ENCODE measurements at places on chromosomes 11 and 22. TPM values are rescaled to one million over a fixed set of nuclear protein-coding genes. Genes with fewer than 3 reads are reported as not detected.
A peak's percentile ranks its signal among the peaks of the same experiment; 100 is the strongest.

DNA sequence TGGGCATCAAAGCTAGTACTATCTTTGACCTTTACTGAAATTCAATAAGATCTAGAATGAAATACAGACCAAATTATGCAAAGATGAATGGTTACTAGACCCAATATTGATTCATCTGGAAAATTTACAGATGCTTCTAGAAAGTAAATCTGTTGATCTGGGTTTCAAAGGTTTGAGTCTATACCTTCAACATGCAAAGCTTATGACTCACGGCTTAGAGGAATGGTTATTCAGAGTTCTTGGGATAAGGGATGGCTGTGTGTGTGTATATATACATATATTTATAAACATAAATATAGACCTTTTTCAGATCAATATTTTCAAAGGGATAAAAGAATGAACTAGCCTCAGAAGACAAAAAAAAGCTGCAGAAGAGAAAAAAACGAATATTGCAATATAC lies 1.3 kb downstream of the SPTY2D1 start:
- H3K27ac ChIP-seq: no peak overlapping the region
- DNase-seq: no peak
- peaks cover 6% of the 10 kb centered on the region for H3K36me3 ChIP-seq
- H3K4me1 ChIP-seq: peaks cover 35% of the 10 kb centered on the region

DNA sequence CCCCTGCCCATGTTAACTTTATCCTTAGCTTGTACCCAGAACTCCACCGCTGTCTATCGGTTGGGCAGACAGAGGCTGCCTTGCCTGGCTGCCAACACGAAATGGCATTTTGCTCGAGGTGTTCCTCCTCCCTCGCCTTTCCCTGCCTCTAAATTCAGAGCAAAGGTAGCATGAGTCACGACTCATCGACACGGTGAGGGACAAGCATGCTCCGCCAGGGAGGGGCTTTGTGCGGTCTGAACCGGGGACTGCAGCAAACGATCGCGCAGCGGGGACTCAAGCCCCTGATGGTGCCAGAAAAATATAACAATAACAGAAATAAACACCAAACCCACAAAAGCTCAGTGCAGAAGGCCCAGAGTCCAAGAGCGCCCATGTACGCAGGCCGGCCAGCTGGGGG lies 52.3 kb downstream of the RTL6 start:
- no peaks in the 10 kb centered on the region for H3K27me3 ChIP-seq
- H3K36me3 ChIP-seq: no peaks in the 10 kb centered on the region
- H3K4me1 ChIP-seq: peaks cover 5% of the 10 kb centered on the region
- H3K4me3 ChIP-seq: no peak overlapping the region
- H3K27ac ChIP-seq: no peak overlapping the region

DNA sequence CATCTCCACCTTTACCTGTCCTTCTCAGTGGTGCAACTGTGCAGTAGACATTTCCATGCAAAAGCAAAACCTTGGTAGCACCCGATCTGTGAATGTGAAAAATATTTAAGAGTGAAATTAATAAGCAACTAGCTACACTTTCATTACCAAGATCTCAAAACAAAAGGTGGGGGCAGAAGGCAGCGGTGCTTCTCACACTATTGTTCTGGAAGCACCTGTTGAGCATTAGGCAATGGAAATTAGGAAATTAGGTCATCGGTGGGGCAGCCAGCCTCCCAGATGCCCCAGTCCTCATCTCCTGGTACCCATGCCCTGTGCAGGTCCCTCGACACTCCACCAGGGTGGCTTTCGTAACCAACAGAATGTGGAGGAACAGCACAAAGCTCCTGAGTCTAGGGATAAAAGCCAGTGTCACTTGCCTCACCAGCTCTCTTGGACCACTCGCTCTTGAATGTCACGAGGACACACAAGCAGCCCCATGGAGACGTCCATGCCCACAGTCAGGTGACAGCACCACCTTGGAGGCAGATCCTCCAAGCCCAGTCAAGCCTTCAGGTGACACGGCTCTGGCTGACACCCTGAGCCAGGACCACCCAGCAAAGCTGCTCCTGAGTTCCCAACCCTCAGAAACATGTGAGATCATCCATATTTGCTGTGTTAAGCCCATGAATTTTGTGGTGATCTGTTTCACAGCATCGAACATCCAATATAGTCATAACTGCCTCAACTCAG lies 3.3 kb downstream of the LTO1 start:
- H3K4me3 ChIP-seq: no peak overlapping the region
- DNase-seq: no peak
- H3K27ac ChIP-seq: peak overlapping the region; percentile 50
- peaks cover 17% of the 10 kb centered on the region for H3K36me3 ChIP-seq

- peaks cover 90% of the 10 kb centered on the region for H3K4me1 ChIP-seq
- peaks cover 17% of the 10 kb centered on the region for H3K36me3 ChIP-seq
- H3K27ac ChIP-seq: peak overlapping the region; percentile 94
- H3K27me3 ChIP-seq: no peaks in the 10 kb centered on the region
- DNase-seq: peak; percentile 79
These were observed 55.3 kb upstream of the CD44 start for GRCh38 chr11:35083431-35084238.

DNA sequence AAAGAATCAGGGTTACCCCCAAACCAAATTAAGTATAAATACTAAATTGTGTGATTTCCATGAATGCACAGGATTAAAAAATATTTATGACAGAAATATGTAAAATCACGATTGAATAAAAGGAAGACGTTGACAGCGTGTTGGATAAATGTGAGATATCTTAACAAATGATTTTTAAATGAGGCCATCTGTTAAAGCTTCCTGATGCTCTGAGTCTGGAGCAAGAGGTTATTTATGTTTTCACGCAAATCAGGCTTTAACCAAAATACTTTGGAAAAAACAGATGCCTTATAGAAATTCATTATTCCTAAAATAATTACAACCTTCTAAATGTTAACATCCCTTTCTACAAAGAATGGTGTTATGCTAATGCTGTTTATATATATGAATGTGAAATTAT lies 123.3 kb downstream of the PAX6 start:
- peaks cover 15% of the 10 kb centered on the region for H3K4me1 ChIP-seq
- no peaks in the 10 kb centered on the region for H3K27me3 ChIP-seq
- H3K4me3 ChIP-seq: no peak overlapping the region

GRCh38 chr11:82041764-82042163 lies 691.9 kb downstream of the FAM181B start:
- no peak overlapping the region for H3K27ac ChIP-seq
- no peak for DNase-seq
- H3K36me3 ChIP-seq: peaks cover 3% of the 10 kb centered on the region
- H3K4me1 ChIP-seq: no peaks in the 10 kb centered on the region
- no peaks in the 10 kb centered on the region for H3K27me3 ChIP-seq

- no peak for DNase-seq
- no peak overlapping the region for H3K4me3 ChIP-seq
- H3K27ac ChIP-seq: no peak overlapping the region
- peaks cover 3% of the 10 kb centered on the region for H3K4me1 ChIP-seq
- no peaks in the 10 kb centered on the region for H3K27me3 ChIP-seq
These were observed 42.1 kb downstream of the PPARA start for GRCh38 chr22:46192210-46192993.

DNA sequence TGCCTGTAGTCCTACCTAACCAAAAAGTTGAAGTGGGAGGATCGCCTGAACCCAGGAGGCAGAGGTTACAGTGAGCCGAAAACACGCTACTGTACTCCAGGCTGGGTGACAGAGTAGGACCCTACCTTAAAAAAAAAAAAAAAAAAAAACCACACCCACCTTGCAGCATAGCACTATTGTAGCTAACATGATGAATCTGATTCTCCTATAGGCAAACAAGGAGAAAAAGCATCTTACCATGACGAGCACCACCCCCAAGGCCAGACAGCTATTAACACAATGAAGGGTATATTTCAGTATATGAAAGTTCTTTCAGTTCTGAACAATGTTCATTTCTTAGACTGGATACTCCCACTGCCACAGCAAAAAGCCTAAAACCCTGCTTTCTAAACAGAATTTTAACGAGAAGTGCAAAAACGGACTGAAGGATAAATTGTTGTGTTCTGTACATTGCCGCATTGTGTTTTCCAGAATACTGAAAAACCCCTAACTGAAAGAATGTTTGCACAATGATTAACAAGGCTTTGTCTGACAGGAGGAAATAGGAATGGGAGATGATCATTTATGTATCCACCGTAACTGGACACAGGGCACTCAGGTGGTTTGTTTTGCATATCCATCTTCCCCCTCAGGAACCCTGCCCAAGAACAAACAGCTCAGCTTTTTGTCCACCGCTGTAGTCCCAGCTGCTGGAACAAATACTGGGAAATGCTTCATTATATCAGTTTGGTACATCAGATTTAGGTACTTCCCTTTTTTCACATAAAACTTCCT lies 8.9 kb downstream of the PISD start:
- H3K27ac ChIP-seq: no peak overlapping the region
- H3K27me3 ChIP-seq: no peaks in the 10 kb centered on the region
- H3K4me3 ChIP-seq: no peak overlapping the region
- peaks cover 7% of the 10 kb centered on the region for H3K36me3 ChIP-seq

GRCh38 chr22:38631724-38632123 lies 24.5 kb downstream of the FAM227A start:
- no peak overlapping the region for H3K27ac ChIP-seq
- H3K4me3 ChIP-seq: no peak overlapping the region
- H3K36me3 ChIP-seq: no peaks in the 10 kb centered on the region

The KCNJ1 gene
- total RNA-seq: not detected

- H3K27ac ChIP-seq: peak overlapping the region; percentile 99
- H3K4me3 ChIP-seq: peak overlapping the region; percentile 95
- H3K27me3 ChIP-seq: no peaks in the 10 kb centered on the region
- peaks cover 60% of the 10 kb centered on the region for H3K4me1 ChIP-seq
- DNase-seq: no peak
- H3K36me3 ChIP-seq: peaks cover 43% of the 10 kb centered on the region
These were observed 1.3 kb downstream of the DDB1 start for GRCh38 chr11:61331651-61332050.

GRCh38 chr22:32661296-32661695 lies 140.2 kb upstream of the TIMP3 start:
- H3K4me1 ChIP-seq: no peaks in the 10 kb centered on the region
- no peak overlapping the region for H3K4me3 ChIP-seq

The SCARF2 gene
- 0.16 TPM for total RNA-seq

DNA sequence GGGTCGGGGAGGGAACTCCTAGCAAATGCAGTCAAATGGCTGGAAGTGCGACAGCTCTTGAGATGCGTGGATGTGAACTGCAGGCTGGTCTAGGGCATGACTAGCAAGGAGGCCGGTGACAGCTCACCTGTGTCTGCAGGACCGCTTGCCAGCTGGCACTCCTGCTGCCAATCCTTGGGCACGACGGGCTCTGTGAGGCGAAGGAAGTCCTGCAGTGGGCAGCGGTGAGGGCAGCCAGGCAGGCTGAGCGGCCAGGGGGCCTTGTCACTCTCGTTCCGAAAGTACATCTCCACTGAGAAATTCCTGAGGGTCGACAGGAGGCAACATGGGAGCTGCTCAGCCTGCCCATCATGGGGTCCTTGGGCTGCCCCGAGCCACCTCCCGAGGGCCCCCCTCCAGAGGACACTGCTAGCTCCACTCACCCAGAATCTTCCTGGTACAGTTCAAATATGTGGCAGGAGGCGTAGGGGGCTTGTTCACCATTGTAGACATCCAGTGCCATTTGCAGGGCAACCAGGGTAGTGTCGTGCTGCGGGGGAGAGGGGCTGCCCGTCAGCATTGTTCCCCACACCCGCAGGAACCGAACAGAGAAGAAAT lies 5.9 kb downstream of the ACP2 start:
- H3K27ac ChIP-seq: no peak overlapping the region
- peaks cover 10% of the 10 kb centered on the region for H3K4me1 ChIP-seq
- peaks cover 29% of the 10 kb centered on the region for H3K36me3 ChIP-seq
- no peaks in the 10 kb centered on the region for H3K27me3 ChIP-seq
- H3K4me3 ChIP-seq: no peak overlapping the region
- no peak for DNase-seq

Measured in activated naive CD8-positive, alpha-beta T cell treated with anti-CD3 and anti-CD28 coated beads for 36 hours (primary cell).